ENCODE measurements at places on chromosomes 13 and 19.
A peak's percentile ranks its signal among the peaks of the same experiment; 100 is the strongest.

DNA sequence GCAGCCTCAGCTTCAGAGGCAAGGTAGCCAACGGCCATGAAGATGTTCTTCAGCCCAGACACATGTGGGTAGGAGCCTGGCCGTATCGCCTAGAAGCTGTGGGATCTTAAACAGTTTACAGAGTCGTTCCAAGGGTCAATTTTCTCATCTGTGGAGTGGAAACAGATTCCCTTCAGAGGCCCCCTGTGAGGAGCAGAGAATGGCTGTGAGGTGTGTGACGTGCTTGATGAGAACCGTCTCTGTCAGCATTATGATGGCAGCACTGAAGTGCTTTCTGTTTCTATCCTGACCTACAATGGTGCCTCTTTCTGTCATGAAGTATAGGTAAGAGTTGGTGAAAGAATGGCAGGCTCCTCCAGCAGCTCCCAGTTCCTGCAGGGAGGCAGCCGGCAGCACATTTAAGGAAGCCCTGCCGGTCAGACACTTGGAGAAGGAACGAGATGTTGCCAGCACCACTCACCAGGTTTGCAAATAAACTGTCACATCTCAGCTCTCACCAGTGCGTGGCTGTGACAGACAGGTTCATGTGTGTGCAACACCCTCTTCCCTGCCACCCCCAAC lies 277.3 kb downstream of the FOXO1 start:
- DNase-seq, result no peak

DNA sequence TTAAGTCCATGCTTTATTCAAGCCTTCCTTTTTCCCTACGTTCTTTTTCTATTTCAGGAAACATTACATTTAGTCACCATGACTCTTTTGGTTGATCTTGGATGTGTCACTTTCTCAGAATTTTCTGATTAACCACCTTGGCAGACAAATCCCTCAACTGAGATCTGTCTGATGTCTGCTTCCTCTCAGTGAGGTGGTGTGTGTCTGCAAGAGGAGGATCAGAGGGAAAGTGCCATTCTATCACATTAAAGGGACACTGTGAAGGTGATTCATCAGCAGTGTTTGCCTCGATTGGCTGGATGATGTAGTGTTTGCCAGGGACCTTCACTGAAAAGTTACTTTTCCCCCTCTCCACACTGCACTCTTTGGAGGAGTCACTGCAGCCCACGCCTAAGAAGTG lies 3.0 kb upstream of the CCNP start:
- DNase-seq, result no peak

GRCh38 chr19:1671716-1672037 lies 19.3 kb upstream of the TCF3 start:
- DNase-seq, result no peak

DNA sequence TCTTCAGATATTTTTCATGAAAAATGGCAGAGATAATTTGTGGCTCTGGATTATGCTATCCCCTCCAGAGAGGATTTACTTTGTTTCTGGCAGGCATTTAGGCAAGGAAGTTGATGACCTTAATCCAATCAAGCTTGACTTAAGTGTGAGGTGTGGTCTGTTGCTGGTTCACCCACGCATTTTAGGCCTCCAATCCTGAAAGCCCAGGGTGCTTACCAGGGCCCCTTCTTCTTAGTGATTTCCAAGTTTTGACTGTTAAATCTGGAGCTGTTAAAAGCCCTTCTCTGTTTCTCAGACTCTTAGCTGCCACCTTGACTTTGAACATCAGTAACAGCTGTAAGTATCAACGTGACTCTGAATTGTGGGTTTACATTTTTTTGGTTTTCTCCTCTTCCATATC lies 161.8 kb downstream of the DNAJC15 start:
- no peak for DNase-seq

GRCh38 chr19:45351401-45351952 lies 10.9 kb downstream of the KLC3 start:
- no peak for DNase-seq

- DNase-seq, result no peak
These were observed 211.5 kb downstream of the URI1 start for GRCh38 chr19:30153326-30154210.

- no peak for DNase-seq
These were observed 20.6 kb upstream of the METTL21C start for GRCh38 chr13:102715447-102715846.

GRCh38 chr19:45767881-45768654 lies 984 bp downstream of the SIX5 start:
- peak; percentile 24 for DNase-seq

- no peak for DNase-seq
These were observed 7.6 kb upstream of the COMP start for GRCh38 chr19:18798384-18799352.

- DNase-seq, result no peak
These were observed 385.8 kb downstream of the DLEU7 start for GRCh38 chr13:50457415-50458393.

DNA sequence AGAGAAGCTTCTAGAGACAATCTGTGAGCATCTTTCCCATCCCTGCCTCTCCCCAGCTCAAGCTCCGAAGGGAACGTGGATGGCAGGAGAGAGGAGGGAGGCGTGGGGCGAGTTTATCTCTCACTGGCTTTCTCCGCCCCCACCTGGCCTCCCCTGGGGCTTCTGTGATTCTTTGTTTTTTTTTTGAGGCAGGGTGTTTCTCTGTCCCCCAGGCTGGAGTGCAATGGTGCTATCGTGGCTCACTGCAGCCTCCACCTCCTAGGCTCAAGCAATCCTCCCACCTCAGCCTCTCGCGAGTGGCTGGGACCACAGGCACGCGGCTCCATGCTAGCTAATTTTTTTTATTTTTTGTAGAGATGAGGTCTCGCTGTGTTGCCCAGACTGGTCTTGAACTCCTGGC lies 23.0 kb downstream of the EFNA2 start:
- no peak for DNase-seq

DNA sequence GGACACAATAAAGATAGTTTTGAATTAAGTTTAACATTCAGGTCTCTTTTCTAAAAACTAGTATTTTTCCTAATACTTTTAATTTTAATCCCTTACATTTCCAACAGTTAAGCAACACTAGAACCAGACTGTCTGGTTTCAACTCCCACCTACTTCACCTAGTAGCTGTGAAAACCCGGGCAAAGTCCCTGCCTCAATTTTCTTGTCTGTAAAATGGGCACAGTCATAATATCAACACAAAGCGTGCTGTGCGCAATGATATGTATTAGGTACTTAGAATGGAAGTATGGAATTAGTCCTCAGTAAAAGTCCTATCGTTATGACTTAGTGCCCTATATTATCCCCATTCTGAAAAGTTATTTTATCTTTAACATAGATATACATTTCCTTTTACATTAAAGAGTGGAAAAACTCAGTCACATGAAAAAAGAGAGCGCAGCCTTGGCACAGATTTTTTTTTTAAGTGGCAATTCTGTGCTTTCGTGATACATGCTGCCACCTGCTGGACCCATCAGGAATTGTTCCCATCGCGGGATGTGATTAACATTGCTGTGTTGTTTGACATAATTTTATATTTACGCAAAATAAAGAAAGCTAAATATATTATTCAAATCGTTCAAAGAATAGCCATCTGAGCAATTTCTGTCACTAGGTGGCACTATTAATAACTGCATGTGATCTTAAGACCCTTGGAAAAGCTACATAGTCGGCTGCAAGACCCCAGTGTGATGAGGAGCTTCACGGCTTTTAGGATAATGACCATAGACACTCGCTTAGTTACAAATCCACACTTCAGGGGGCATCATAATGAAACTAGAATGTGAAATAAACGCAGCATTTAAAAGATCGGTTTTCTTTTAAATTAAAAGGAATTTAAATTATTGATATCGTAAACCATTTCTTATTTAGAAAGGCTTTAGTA lies 59.9 kb downstream of the LIG4 start:
- DNase-seq, result peak; percentile 52
